CD4-positive, alpha-beta T cell treated with Interleukin-1 beta for 1 hour (primary cell): ENCODE measurements at places on chromosomes 6 and 20.

DNA sequence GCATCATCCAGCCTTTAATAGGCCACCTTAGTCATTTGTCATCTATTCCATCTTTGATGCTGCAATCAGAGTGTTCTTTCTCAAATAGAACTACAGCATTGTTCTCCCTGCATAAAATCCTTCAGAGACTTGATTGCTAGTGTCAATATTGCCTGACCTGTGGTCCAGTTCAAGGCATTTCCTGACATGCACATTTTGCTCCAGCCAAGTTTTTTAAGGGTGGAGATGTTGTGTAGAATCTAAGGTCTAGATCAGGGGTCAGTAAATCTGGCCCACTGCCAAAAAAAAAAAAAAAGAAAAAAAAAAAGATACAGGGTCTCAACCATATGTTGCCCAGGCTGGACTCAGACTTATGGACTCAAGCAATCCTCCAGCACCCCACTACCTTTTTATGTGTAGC is 354.4 kb downstream of the FRK start:
- DNase-seq, result no peak

DNA sequence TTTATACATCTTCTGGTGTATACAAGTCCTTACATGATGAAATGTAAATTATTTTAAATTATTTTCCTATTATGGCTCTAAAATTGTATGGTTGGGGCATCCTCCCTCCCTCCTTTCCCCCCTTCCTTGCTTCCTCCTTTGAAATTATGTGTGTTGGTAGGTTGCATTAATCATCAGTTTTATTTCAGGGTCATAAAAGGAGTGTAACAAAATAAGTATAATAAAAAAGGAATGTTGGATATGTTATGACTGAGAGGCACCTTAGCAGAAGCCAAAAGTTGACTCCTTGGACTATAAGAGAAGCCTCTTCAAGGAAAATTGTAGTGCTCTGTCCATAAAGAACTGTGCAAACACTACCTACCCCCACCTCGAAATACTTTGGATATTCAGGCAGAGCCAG is 46.6 kb upstream of the PTPRK start:
- no peak for DNase-seq

DNA sequence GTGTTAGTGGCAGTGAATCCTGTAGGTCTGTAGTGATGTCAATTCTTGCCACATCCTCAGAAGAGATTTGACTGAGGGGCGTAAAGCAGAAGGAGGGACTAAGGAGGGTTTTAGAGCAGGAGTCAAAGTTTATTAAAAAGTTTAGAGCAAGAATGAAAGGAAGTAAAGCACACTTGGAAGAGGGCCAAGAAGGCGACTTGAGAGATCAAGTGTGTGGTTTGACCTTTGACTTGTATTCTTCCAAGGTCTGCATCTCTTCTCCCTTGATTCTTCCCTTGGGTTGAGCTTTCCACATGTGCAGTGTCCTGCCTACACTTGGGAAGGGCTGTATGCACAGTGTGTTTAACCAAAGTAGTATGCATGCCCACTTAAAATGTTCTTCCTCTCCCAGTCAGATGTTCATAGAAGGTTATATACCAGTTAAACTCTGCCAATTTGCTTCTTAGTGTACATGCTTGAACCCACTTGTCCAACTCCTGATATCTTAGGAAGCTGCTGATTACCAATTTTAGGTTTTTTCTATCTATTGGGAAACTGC is 627.6 kb downstream of the MMUT start:
- DNase-seq, result no peak

- DNase-seq, result no peak
Measured at GRCh38 chr6:56073761-56074160, 173.6 kb downstream of the COL21A1 start.

- no peak for DNase-seq
Measured at GRCh38 chr6:112437058-112437457, 89.9 kb downstream of the RFPL4B start.

GRCh38 chr6:84515067-84515466 is 249.3 kb downstream of the TBX18 start:
- no peak for DNase-seq

GRCh38 chr6:139708337-139709199 is 334.1 kb upstream of the CITED2 start:
- no peak for DNase-seq

GRCh38 chr6:129110690-129111343 is 227.9 kb downstream of the LAMA2 start:
- DNase-seq, result no peak

- DNase-seq, result no peak
Measured at GRCh38 chr6:118335325-118335816, 212.7 kb upstream of the PLN start.

- no peak for DNase-seq
Measured at GRCh38 chr20:19478320-19478895, 266.0 kb downstream of the SLC24A3 start.

DNA sequence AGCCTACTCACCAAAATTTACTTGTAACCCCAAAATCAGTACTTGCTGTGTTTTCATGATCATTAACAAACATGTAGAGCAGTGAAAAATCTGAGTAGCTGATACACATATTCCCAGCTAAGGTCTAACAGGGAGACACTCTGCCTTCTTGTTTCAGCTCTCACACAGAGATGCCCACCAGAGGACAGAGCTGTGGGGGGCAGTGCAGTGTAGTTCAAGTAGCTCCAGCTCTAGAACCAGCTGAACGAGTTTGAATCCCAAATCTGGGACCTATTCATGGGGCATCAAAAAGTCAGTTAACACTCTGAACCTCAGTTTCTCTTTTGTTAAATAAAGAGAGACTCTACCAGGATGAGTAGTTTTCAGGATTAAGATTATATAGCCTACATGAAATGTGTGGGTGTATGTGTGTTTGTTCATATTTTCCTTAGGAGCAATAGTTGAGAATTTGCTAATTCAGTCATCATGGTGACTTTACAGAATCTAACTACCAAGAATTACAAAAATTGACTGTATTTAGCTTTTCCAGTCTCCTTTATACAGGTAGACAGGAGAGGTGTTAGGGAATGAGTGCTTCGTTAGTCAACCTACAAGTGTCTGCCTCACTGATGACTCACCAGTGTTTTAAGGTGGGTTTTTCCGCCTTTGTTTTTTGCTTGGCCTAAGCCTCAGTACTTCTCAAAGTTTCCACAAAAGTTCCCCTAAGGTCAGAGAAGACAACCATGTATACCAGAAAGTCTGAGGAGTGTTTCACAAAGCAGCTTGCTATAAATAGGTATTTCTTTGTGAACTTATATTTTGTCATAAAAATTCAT is 164.0 kb upstream of the RUNX2 start:
- no peak for DNase-seq

DNA sequence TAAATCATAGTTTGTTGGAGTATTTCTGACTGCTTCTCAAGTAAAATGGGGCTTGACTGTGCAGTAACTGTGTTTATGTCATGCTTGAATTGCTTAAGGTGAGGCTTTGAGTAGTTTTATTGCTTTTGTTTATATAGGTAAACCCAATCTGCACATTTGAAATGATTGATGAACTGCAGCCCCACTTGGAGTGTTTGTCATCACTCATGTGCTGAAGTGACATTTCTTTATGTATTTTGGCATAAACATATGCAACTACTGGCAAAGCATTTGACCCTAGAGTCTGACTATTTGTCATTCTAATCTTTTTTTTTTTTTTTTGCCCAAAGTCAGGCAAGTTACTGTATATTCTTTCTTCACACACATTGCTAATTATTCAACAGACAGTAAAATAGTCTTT is 491.4 kb upstream of the POU3F2 start:
- no peak for DNase-seq

DNA sequence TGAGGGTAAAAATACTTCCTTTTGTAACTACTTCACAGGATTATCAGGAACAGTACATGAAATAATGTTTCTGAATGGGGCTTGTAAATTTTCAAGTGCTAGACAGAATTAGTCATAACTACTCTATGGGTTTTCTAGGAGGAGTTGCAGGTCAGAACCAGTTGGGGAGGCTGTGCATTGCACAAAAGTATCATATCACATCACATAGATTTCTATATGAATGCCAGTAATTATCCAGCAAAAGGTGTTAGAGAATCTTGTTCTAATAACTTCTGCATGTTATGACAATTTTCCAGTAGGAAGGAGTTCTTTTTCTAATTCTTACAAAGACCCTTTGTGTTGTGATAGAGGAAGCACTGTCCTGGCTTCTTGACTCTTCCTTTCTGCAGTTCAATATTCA is 551.6 kb downstream of the COL12A1 start:
- DNase-seq, result no peak

GRCh38 chr6:90219209-90219985 is 77.2 kb downstream of the BACH2 start:
- no peak for DNase-seq

GRCh38 chr6:139364302-139364981 is 10.0 kb downstream of the CITED2 start:
- DNase-seq, result peak; percentile 67

- DNase-seq, result no peak
Measured at GRCh38 chr20:61951695-61952533, 113.8 kb downstream of the TAF4 start.

DNA sequence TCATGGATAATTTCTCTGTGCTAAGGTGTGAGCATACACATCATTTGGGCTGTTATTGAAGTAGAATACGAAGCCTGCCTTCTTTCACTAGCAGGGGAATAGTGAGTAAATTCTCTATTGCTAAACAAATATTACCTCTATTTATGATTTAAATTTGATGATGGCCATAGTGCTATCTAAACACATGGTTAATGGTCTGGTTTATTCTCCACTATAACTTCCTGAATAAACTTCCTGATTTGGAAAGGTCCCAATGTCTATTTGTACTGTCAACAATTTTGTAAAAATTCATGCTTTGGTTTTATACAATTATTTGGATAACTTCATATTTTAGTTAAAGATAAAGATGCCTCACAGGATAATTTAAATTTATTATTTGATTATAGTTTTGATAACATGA is 400.8 kb downstream of the ARHGAP18 start:
- no peak for DNase-seq

DNA sequence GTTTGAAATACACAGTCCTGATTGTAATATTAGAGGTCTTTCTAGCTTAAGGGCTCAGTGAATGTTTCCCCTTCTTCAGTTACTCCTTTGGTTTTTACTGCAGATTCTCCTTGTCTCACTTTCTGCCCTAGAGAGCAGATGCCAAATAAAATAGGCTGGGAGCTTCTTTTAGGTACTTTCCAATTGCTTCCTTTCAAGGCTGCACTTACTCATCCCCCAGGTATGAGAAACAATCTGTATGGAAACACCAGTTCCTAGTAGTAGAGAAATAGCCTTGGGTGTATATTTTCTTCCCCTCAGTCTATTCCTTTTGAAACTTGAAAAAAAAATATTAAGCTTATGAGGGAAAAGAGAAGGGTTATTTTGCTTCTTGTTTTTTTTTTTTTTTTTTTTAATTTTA is 139.7 kb downstream of the PAK5 start:
- DNase-seq, result no peak

DNA sequence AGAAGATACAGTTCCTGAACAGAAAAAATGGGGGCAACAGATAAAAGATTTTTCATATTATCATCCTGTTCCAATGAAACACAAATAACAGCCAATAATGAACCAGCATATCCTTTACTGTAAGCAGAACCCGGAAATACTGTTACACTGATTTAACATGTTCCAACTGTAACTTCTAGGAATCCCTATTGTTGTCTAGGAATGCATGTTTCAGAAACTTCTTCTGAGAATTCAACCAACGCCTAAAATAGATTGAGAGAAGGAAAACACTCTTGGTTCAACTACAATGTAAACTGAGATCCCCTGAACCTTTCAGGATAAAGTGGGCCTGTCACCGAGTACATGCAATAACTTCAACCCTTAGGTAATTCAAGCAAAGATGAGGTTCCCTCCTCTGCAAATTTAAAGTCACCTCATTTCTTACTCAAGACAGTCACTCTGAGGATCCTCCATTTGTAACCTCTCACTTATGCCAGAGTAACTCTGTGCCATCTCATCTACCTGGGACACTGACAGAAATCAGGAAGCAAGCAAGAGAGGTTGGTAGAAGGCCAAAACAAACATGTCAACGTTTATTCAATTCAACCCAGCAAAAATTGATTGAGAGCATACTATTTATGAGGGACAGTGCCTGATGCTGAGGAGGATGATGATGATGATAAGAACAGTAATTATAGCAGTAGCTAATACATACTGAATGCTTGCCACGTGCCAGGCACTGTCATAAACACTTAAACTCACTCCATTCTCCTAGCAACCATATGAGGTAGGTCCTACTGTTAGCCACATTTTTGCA is 14.1 kb downstream of the UBE3D start:
- DNase-seq, result no peak

DNA sequence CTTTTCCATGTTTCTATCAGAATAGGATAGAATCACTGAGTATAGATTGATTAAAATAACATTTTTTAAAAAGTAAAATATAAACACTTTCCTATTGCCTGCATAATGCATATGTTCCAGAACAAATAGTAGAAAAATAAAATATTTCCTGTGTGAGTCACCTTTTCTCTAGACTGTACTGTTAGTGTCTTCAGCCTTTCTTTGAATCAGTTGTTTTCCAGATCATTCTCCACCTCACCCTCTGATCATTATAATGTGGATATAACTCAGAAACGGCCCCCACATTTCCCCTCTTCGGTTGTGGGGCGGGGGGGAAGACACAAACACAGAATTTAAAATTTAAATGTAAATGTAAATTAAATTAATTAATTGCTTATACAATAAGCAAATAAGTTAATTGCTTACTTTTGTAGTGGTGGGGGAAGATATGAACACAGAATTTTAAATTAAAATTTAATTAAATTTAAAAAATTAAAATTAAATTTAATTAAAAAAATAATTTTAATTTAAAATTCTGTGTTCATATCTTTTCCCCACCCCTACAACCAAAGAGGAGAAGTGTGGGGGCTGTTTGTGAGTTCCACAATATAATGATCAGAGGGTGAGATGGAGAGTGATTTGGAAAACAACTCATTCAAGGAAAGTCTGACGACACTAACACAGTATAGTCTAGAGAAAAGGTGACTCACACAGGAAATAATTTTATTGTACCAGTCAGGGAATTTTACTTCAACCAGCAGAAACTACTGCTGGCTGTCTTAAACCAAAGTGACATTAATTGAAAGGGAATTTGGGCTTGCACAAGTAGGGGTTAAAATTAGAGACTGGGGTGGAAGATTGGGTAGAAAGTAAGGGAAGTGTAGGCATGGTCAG is 37.1 kb upstream of the PROKR2 start:
- DNase-seq, result no peak

- no peak for DNase-seq
Measured at GRCh38 chr6:14210077-14210476, 92.5 kb downstream of the CD83 start.

DNA sequence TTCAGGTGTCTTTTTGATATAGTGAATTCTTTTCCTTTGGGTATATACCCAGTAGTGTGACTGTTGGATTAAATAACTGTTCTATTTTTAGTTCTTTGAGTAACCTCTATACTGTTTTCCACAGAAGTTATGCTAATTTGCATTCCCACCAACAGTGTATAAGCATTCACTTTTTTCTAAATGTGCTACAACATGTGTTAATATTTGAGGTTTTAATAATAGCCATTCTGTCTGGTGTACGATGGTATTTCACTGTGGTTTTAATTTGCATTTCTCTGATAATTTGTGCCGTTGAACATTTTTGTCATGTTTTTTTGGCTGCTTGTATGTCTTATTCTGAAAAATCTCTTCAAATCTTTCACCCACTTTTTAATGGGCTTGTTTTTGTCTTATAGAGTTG is 563.5 kb downstream of the GRIK2 start:
- no peak for DNase-seq
